ENCODE measurements at places on chromosomes 16 and 17.

DNA sequence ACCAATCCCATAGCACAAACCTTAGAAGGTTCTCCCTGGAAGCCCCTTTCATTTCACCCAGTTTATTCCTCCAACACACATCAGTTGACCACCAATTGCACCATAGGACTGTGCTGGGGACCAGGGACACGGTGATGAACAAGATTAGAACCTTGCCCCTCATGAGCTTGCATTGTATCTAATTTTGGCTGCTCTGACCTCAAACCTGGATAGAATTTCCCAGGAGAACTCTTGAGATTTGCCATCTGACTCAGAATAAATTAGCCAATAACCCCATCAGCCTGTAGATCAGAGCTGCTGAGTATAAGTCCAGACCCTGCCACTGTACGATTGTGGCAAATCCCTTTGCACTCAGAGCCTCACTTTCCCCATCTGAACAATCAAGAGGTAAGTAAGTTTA lies 52.1 kb downstream of the CDH11 start:
- no peak for DNase-seq

- DNase-seq = peak; percentile 97
Observed at GRCh38 chr17:8151120-8151640, 1.0 kb downstream of the PER1 start.

- peak; percentile 68 for DNase-seq
Observed at GRCh38 chr16:84453061-84453752, 51.3 kb downstream of the MEAK7 start.

GRCh38 chr16:50088302-50088701 lies 22.5 kb downstream of the HEATR3 start:
- no peak for DNase-seq

- no peak for DNase-seq
Observed at GRCh38 chr16:74035816-74036215, 260.8 kb upstream of the PSMD7 start.

Measured in coronary artery (tissue), 2 donors.